Stimulated activated CD4-positive, alpha-beta T cell treated with anti-CD3 and anti-CD28 coated beads, Interleukin-12 subunit alpha, Interleukin-12 subunit beta, amount 100 ng/mL, for 24 hours (primary cell): ENCODE measurements at places on chromosomes 7 and 10.

GRCh38 chr7:110888641-110889040 is 202.3 kb upstream of the LRRN3 start:
- DNase-seq = no peak

GRCh38 chr10:11469575-11470391 is 141.7 kb downstream of the USP6NL start:
- no peak for DNase-seq

DNA sequence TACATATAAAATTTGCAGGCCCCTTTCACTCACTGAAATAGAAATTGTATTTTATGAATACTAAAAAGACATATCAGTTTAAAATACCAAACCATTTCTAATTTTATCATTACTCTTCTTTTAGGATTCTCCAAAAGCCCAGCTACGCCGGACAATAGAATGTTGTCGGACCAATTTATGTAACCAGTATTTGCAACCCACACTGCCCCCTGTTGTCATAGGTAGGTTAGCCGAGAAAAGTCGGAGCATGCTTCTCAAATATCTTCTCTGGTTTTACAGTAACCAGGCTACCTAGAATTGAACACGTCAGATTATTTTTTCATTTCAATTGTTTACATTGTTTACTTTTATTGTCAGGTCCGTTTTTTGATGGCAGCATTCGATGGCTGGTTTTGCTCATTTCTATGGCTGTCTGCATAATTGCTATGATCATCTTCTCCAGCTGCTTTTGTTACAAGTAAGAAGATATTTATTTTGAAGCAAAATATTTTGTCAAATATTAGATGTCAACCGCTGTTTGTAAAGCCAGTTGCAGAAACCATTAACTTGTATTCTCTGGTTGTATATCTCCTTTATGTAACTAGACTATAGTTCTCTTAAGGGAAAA is 57.6 kb downstream of the MMRN2 start:
- no peak for DNase-seq

DNA sequence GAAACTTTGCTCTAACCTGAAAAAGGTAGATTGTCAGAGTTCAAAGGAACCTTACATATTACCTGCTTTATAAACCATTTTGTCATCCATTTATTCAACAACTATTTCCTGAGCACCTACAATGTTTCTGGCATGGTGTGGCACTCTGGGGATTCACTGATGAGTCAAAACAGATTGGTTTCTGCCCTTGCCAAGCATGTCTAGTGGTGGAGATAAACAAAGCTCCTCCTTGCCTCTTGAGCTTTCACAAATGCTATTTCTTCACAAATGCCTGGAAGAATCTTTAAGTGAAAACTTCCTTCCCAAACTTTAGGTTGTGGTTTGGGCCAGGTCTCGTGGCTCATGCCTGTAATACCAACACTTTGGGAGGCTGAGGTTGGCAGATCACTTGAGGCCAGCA is 85.1 kb upstream of the RELN start:
- DNase-seq = no peak

DNA sequence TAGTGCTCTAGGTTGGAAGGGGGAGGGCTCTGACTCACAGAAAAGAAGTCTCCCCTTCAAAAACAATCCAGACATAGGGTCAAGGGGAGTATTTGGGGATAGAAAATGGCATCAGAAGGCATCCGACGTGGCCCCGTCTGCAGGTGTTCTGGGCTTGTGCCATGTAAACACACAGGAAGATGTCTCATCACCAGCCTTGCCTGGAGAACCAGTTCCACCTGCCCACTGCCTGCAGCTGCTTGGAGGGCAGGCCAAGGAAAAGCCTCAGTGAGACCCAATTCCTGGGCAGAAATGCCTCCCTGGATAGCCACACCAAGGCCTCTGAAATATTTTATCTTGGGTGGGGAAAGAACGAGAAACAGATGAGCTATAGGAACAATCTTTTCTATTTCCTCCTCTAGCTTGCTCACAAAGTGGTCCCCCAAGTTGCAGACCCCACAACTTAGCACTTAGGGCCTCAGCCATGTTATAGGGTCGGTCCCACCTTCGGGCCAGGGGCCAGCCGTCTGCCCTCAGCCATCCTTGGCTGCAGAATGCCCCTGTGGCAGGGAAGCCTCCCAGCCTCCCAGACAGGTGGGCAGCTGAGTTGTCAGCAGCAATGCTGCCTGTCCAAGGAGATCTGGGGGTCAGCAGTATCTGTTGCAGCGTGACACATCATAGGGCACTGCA is 54.3 kb upstream of the ECHDC3 start:
- DNase-seq = no peak

GRCh38 chr7:153158149-153158548 is 398.6 kb downstream of the ACTR3B start:
- no peak for DNase-seq

DNA sequence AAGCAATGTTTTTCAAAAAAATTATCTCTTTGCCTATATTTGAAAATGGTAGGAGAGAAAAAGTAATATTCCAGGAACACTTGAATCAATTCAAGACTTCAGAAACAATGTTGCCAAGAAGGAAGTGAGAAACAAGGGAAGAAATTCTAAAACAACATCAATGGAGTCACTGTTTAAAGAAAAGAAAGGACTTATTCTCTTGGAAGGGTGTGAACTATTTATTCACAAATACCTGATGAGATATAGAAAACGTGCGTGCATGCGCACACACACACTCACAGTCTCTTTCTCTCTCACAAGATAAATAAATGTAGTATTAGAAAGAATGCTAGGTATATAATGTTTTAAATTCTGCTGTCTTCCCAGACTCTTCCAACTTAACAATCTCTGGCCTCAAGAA is 117.2 kb upstream of the FAM133B start:
- DNase-seq = no peak

- DNase-seq = no peak
Observed at GRCh38 chr10:80536361-80536835, 1.3 kb upstream of the SH2D4B start.

DNA sequence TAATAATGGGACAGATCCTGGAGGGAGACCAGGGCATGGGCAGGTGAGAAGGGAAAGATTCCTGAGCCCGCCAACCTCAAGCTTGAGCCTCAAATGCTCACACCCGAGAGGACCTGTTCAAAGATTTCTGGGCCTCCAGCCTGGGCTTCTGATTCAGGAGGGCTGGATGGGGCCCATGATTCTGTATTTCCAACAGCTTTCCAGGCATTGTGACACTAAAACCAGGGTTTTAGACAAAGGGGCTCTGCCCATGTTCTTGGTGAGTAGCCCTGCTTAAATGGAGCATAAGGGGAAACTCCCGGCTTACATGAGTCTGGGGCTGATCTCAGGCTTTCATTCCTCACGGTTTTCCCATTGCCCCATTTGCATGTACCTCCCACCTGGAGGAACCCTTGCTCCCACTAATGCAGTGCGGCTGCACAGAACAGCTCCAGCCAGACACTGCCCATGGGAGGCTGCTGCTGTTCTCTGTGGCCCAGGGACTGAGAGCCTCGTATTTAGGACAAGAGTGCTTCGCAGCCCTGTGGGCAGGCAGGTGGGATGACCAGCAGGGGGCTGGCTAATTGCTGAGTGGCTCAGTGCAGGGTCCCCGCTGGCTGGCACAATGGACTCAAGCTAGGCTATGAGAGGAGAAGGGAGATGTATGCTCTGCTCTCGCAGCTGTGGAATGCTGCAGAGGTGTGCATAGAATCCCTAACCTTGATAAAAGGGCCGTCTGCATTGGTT is 135.3 kb upstream of the COBL start:
- DNase-seq = no peak

DNA sequence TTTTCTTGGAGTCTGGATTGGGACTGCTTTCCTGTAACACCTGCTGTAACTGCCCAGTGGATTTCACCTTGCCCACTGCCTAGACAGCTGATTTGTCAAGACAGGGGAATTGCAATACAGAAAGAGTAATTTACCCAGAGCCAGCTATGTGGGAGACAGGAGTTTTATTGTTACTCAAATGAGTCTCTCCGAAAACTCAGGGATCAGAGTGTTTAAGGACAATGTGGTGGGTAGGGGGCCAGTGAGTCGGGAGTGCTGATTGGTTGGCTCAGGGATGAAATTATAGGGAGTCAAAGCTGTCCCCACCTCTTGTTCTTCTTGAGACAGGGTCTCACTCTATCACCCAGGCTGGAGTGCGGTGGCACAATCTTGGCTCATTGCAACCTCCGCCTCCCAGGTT is 25.2 kb upstream of the BNIP3 start:
- DNase-seq = no peak

- DNase-seq = no peak
Observed at GRCh38 chr7:102222445-102222844, 64.2 kb upstream of the SH2B2 start.

DNA sequence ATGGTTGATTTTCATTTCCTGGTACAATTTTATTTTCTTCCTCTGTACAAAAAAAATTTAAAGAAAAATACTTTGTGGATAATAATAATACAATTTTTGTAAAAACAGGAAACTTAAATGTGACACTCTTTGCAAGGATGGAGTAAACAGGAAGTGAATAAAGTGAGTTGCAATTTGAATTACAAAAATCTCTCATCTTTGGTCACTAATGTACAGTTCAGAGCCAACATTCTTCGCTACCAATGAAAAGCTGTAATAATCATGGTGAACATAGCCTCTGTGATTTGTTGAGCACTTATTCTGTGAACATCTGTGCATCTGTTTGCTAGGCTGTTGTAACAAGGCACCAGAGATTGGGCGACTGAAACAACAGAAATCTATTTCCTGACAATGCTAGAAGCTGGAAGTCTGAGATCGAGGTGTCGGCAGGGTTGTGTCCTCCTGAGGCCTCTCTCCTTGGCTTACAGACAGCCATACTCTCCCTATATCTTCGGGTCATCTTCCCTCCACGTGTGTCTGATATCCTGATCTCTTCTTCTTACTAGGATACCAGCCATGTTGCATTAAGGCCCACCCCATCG is 295.3 kb upstream of the KLF6 start:
- no peak for DNase-seq

GRCh38 chr10:29924436-29924835 is 134.9 kb downstream of the JCAD start:
- DNase-seq = no peak

DNA sequence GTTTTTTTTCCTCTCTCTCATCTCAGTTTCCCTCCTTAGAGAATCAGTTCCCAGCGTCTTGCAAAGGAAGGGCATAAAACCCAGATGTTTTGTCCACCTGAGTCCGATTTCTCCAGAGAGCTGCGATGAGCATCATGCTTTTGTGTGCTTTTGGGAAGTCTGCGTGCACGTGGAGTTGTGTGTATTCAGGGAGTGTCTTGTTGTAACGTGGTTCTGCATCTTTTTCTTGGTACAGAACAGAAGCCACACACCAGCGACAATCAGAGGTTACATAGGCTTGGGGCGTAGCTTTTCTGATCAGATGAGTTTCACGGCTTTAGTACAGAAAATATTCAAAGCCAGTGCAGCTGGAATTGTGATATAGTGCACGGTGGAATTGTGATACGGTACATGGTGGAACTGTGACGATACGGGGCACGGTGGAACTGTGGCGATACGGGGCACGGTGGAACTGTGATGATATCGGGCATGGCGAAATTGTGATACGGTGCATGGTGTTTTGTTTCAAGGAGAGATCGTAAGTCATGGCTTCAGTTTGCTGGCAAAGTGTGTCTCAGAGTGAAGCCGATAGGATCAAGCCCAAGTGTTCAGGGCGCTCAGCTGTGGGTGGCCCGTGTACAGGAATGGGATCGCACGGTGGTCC is 32.8 kb downstream of the FOXK1 start:
- no peak for DNase-seq

- peak; percentile 53 for DNase-seq
Observed at GRCh38 chr10:6579183-6579903, 733 bp downstream of the PRKCQ start.

DNA sequence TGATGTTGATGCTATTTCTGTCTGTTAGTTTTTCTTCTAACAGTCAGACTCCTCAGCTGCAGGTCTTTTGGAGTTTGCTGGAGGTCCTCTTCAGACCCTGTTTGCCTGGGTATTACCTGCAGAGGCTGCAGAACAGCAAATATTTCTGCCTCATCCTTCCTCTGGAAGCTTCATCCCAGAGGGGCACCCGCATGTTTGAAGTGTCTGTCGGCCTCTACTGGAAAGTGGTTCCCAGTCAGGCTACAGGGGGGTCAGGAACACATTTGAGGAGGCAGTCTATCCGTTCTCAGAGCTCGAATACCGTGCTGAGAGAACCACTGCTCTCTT is 13.3 kb upstream of the CYP3A5 start:
- no peak for DNase-seq

DNA sequence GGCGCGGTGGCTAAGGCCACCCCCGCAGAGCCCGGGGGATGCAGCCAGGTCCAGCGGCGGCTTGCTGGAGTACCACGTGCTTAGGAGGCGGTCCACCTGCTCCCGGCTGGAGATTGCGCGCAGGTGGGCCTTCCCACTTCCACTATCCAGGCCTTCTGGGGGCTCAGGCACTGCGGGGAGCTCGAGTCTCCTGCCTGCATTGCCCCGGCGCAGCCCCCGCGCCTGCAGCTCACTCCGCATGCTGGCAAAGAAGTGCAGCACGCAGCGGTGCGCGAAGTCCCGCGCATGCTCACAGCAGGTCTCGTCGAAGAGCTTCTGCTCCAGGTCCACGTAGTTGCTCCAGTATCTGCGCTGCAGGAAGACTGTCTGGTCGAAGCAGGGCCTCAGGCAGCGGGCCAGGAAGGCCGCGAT is 5.8 kb downstream of the CALHM3 start:
- no peak for DNase-seq

DNA sequence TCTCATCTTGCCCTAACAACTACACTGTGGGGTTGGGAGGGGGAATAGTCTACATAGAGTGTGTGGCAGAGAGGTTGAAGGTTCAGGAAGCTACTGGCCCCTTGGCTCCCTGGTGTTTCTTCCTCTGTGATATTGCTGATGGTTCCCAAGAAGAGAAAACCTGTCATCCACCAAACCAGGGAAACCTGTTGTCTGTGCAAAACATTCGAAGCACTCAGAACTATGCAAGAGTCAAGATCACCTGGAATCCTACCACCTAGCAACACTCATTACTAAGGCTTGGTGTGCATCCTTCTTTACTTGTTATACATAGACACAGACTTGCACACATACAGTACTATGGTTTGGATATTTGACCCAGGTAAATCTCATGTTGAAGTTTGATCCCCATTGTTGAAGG is 46.5 kb upstream of the MKI67 start:
- DNase-seq = no peak

- DNase-seq = no peak
Observed at GRCh38 chr7:41351091-41351490, 351.8 kb downstream of the INHBA start.

DNA sequence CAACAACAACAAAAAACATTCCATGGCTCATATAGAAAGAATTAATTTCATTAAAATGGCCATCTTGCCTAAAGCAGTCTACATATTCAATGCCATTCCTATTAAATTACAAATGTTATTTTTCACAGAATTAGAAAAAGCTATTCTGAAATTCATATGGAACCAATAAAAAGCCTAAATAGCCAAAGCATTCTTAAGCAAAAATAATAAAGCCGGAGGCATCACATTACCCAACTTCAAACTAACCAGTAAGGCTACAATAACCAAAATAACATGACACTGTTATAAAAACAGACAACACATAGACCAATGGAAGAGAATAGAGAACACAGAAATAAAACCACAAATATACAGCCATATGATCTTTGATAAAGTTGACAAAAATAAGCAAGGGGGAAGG is 330.4 kb downstream of the KIF20B start:
- DNase-seq = no peak

GRCh38 chr10:91672021-91672608 is 39.2 kb upstream of the PPP1R3C start:
- no peak for DNase-seq

GRCh38 chr7:147400221-147400689 is 1190.3 kb upstream of the C7orf33 start:
- no peak for DNase-seq

- no peak for DNase-seq
Observed at GRCh38 chr7:111077001-111077400, 13.9 kb upstream of the LRRN3 start.
